ENCODE measurements at places on chromosomes 13 and 19. TPM values are rescaled to one million over a fixed set of nuclear protein-coding genes. Genes with fewer than 3 reads are reported as not detected.
A peak's percentile ranks its signal among the peaks of the same experiment; 100 is the strongest.

DNA sequence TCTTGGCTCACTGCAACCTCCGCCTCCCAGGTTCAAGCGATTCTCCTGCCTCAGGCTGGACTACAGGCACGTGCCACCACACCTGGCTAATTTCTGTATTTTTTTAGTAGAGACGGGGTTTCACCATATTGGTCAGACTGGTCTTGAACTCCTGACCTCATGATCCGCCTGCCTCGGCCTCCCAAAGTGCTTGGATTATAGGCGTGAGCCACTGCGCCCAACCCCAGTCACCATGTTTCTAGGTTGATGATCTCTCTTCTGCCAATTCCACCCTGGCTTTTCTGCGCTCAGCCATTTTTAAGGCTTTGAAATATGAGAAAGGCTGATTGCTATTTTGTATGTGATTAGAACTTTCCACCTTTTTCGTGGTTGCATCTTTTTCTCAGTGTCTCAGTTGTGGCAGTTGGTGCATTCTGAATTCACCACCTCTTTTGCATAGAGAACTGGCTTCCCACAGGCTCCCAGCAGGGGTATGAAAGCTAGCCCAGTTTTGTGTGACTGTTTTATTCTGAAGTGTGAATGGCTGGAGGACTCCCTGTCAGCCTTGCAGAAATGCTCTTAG lies 15.5 kb downstream of the CEACAM1 start:
- DNase-seq: no peak

- DNase-seq: peak; percentile 90
Observed at GRCh38 chr19:48290771-48291488, 21.0 kb downstream of the ZNF114 start.

DNA sequence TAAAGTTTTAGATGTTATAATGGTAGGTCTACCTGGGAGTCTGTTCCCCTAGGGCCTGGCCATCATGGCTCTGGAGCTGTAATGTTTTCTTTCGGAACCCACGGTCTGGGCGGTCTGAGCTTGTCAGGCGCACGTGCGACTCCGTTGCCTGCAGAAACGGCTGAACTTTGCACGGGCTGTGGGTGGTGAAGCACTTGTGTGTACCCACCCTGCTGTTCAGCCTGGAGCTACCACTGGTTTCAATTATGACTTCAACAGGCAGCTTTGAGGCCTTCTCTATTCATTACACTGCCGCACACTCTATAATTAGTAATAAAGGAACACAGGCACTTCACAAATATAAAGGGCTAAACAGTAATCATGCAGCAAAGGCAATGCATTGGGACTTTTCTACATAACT lies 6.0 kb downstream of the PCDH8 start:
- no peak for DNase-seq

DNA sequence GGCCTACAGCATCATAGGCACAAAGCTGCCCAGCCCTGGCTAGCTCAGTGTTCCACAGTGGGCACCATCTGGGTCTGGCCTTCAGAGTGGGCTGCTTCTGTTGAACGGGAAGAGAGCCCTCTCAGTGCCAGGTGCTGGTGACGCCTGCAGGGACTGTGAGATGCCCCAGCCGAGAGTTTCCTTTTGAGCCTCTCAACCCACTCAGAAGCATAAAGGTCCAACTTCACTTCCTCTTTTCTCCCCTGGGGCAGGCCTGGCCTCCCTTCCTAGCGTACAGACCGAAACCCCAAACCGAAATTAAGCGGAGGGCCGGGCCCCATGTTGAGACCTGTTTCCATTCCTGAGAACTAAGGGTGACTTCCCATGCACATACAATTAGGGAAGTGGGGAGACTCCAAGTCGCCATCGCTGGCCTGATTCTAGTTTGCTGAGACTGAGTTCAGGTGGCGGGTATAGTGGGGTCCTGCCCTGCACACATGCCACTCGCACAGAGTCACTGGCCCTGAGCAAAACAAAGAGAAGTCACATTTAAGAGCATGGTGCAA lies 6.9 kb downstream of the RAB8A start:
- DNase-seq: peak; percentile 82

- peak; percentile 85 for DNase-seq
Observed at GRCh38 chr13:44575741-44576350, at the start of gene TSC22D1. TSC22D1 (minus strand) TSS chr13:44576330; CDS start chr13:44576074, 256 bp downstream.

DNA sequence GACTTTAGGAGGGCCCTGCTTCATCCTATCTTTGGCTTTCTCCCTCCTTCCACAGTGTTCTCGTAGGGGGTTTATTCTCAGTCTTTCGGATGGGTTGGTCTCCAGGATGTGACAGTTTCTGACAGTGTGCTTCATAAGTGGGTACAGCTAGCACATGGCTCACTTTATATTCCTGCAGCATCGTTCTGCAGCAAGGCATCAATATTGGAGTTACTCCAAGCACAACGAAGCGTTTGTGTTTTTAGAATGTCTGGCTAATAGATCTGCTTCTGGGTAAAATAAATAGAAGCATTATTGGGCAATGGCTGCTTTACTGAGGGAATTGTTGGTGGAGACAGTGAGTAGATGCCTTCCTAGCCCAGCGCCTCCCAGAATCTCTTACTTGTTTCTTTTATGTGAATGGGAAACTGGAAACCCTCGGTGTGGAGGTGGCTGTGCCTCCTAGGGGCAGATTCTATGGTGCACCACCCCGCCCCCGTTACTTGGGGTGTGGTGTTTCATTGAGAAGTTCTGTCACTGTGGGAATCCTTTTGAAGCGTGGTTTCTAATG lies 2.0 kb downstream of the FARP1 start:
- no peak for DNase-seq

DNA sequence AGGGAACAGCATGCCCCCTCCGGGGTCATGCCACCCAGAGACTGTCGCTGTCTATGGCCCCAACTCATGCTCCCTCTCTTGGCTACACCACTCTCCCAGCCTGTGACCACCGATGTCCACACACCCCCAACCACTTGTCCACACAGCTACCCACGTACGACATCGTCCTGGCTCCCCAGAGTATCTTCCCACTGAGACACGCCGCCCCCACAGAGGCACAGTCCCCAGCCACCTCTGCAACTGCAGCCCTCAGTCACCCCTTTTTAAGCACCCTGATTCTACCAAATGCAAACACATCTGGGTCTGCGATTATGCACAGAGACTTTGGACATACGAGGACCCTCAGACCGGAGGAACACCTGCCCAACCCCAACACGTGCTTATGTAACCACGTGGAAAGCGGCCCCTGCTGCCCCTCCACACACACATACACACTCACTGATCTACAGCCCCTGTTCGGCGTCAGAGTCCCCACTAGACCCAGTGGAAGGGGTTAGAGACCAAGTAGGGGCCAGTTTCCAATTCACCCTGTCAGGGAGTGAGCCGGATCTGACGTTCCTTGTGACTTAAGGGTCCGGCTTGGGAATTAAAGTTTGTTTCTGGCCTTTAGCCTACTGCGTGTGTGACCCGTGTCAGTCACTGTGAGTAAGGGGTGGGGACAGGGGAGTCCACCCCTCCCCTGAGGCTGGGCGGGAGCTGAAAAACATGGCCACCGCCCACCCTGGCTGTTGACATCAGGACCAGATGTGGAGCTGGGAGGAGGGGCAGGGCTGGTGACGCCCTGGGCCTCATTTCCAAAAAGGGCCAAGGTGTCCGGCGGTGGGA lies 11.9 kb upstream of the AXL start:
- no peak for DNase-seq

DNA sequence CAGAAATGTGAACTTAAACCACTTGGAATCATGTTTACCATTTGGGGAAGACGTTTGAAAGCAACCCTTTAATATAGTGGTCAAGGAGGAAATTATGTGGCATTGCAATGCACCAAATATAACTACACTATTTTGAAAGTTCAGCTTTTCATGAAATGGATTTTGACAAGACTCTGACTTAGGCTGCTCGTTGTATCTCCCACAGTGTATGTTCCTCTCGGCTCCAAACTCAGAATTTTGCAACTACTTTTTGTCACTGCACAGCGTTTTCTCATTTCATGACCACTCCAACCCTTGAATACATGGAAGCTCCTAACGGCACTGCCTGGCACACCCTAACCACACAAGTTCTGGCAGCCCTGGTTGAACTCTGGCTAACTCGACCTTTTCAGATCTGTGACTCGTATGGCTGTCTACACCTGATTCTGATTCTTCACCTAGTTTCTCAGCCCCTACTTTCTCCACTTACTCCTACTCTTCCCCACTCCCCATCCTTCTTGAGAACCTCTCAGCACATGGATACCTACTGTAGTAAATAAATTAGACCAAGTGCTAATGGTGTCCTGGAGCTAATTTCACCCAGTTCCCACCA lies 7.0 kb upstream of the POMP start:
- DNase-seq: no peak

GRCh38 chr19:14510311-14511228 lies 7.6 kb downstream of the DNAJB1 start:
- DNase-seq: no peak

DNA sequence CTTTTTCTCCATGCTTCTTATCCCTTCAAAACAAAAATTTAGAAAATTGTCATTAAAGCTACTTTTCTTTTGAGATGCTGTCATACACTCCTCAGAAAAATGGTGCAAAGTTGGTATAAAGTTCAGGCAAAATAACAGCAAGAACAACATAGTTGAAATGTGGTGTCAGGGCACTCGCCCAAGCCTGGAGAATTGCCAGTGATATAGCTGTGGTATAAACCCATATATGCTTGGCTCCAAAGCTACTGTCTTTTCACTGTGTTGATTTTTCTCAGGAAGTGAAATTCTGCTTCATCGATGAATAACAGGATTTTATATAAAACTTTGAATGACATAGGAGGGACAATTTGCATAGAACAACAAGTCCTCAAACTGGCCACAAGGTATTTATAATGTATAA lies 2532.9 kb downstream of the PCDH9 start:
- no peak for DNase-seq

DNA sequence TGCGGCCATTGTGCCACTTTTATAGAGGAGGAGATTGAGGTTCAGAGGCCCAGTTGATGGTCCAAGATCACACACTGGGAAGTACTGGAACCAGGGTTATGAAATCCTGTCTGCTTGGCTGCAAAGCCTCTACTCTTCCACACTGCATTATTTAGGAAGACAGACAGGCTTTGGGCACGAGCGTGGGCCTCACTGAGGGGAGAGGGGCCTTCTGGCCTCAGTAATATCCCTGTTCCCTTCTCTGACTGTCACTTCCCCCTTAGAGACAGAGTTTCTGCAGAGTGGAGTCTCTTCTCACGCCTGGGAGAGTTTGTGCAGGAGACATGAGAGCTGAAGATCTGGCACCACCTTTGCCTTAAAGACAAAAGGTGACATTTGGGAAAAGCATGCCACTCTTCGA lies 49.0 kb upstream of the PNMA8B start:
- DNase-seq: no peak

DNA sequence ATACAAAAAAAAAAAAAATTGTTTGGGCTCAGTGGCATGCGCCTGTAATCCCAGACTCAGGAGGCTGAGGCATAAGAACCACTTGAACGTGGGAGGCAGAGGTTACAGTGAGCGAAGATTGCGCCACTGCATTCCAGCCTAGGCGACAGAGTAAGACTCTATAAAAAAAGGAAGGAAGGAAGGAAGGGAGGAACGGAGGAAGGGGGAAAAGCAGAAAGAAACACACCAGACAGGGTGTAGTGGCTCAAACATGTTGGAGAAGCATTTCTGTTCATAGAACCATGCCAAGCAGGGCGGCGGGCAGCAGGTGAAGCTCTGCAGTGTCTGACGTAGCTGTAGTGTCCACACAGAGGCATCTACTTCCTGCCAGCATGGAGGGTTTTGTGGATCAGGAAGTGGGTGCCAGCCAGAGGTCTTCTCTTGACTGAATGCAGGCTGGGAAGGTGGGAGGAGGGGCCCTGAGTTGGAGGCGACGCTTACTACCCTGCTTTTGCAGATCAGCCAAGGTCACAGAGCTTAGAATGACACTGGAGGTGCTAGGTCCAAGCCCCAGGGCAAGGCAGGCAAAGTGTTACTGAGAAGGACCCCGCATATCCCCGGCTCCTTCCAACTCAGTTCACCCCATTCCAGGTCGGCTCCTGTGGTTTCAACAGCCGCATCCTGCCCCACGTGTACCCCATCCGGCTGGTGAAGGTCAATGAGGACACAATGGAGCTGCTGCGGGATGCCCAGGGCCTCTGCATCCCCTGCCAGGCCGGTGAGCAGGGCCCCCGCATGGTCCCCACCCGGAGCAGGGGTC lies 11.6 kb upstream of the PGLS start:
- DNase-seq: no peak

GRCh38 chr13:85288698-85289097 lies 510.5 kb downstream of the SLITRK6 start:
- DNase-seq: no peak

DNA sequence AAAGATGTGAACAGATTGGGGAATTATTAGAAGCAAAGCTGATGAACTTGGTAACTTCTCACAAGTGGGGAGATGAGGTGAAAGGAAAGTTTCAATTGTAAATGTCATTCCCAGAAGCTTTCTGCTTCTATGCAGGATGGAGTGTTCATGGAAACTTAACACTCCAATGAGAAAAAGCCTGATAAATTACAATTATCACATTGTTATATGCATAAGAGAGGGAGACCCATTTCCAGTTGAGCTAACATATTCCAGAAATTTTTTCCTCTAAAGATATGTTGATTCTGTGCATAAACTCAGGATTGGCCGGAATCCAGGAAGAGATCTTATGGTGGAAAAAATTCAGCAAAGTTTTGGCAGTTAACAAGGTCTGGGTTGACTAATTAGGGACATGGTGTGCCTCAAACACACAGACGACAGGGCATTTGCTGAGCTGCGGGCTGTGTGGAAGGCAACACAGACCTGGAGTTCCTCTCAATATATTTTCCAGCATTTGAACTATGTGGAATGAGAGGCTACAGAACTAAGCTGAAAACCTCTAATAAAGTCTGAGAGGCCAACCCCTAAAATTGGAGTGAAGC lies 64.9 kb upstream of the FGF14 start:
- no peak for DNase-seq

DNA sequence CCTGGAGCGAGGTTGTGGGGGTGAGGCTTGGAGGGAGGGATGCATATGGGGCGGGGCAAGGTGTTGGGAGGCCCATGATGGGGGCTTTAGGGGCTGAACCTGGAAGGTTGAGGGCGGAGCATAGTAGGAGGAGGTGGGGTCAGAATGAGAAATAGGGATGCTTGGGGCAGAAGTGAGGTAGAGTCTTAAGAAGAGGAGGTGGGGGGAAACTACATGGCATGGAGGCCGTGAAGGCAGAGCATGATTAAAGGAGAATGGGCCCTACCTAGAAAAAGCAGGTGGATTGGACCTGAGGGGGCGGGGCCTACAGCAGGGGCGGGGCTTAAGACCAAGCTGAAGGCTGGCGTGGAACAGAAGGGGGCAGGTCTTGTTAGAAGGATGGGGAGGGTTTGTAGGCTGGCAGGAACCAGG lies 799 bp downstream of the NR1H2 start:
- peak; percentile 84 for DNase-seq

The ATP8B3 gene
- total RNA-seq: 3.6 TPM

The CASP14 gene
- total RNA-seq: not detected

The HIF3A gene
- total RNA-seq: not detected

The MTUS2 gene
- not detected for total RNA-seq

The LRCH1 gene
- total RNA-seq: 18.3 TPM

The TSSK6 gene
- total RNA-seq: 4.4 TPM

The SYT5 gene
- total RNA-seq: not detected
